ENCODE measurements at places on chromosomes 1 and 21.
A peak's percentile ranks its signal among the peaks of the same experiment; 100 is the strongest.

GRCh38 chr1:229762891-229763290 lies 136.8 kb downstream of the URB2 start:
- DNase-seq, result no peak

DNA sequence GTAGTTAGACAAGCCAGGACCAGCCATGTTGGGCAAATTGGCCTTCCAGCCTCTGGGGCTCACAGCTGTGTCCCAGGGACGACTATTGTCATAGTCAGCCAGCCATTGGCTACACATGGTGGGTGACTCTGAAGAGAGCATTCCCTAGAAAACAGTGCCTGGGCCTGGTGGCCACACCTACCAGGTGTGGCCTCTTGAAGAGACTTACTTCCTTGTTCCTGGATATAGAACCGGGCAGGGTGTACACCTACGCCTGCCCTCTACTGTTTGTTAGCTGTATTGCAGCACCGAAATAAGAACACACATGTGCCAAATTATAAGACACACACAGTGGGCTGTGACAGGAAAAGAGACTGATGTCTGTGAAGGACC lies 134.6 kb upstream of the ARHGEF16 start:
- DNase-seq, result no peak

DNA sequence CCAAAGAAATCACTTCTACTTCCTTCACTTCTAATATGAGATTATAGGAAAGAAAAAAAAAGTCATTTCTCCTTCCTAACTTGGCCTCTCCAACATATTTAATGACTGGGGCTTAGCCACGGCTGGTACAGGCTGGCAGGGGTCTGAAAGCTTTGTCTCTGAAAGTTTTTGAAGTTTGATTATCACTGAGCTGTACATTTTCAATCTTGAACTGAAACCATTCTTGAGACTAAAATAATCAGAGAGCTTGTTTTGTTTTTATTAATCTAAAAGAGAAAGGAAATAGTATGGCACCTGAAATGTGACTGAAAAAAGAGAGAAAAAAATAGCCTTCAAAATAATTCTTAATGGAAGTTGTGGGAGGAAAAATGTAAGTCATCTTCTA lies 3.8 kb upstream of the KRTAP19-8 start:
- no peak for DNase-seq

GRCh38 chr1:191695865-191696264 lies 462.4 kb upstream of the RGS18 start:
- DNase-seq, result no peak

- no peak for DNase-seq
Measured at GRCh38 chr1:94550800-94551241, 9.3 kb upstream of the F3 start.

- peak; percentile 91 for DNase-seq
Measured at GRCh38 chr1:248906009-248906752, at the start of gene PGBD2. Gene PGBD2 (plus strand): TSS chr1:248906235. CDS start chr1:248913863, 7,628 bp downstream.

- DNase-seq, result no peak
Measured at GRCh38 chr1:208476846-208477170, 232.6 kb upstream of the PLXNA2 start.

- no peak for DNase-seq
Measured at GRCh38 chr1:58683519-58683918, 16.3 kb downstream of the MYSM1 start.

- peak; percentile 59 for DNase-seq
Measured at GRCh38 chr1:160629286-160630210, 17.3 kb downstream of the SLAMF1 start.

- DNase-seq, result no peak
Measured at GRCh38 chr21:37548521-37548981, 182.0 kb downstream of the DYRK1A start.

GRCh38 chr1:61273167-61273705 lies 190.9 kb downstream of the NFIA start:
- DNase-seq, result no peak

DNA sequence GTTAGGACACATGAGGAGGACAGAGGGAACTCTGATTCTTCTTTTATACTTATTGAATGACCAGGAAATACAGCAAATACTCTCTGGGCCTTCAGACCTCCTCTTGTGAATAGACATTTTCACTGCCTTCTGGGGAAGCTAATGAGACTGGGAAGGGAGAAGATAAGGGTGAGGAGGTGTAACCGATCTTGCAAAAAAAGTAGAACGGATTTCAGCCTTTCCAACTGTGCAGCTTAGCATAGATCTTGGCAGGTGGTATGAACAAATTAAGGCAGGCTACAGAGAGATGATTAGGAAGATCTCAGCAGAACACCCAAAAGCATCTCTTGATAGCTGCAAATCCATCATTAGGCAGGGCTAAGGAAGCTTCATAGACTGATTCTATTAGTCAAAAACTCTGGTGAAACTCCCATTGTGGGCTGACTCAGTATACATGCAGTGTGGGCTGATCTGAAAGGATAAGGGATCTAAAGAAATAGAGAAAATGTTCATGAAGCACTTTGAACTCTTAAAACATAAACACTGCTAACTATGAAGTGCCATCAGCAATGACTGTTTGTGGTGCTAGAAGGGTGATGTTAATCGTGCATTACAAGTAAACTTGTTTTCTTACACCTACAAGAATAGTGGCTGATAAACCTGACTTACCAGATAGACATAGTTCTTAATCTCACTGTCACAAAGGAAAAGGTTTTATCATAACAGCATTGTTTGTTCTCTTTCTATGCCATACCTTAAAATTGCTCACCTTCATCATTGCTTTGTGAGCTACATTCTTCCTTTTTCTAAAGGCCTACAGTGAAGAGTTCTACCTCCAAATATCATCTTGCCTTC lies 85.5 kb upstream of the PALMD start:
- no peak for DNase-seq

Data from T-helper 1 cell (primary cell).